ENCODE measurements at places on chromosomes 1 and 21.
A peak's percentile ranks its signal among the peaks of the same experiment; 100 is the strongest.

- DNase-seq, result no peak
These were observed 163.9 kb downstream of the ST6GALNAC5 start for GRCh38 chr1:77031106-77031662.

DNA sequence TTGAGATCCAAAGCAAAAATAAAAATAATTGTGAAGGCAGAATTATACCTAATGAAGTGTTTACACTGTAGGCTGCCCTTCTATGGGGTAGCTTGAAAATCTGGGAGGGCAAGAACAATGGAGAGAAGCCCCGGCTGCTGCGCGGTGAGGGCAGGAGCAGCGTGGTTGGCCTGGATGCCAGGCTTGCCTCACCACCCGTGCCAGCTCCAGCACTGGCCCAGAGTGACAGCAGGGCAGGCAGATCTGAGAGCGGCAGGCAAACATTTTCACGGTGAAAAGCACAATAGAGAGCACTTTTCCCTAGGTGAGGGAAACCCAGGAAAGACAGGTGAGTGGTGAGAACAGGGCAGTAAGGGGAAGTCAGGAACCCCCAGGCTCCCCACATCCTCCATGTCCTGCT, 1.4 kb downstream of the PROK1 start:
- no peak for DNase-seq

DNA sequence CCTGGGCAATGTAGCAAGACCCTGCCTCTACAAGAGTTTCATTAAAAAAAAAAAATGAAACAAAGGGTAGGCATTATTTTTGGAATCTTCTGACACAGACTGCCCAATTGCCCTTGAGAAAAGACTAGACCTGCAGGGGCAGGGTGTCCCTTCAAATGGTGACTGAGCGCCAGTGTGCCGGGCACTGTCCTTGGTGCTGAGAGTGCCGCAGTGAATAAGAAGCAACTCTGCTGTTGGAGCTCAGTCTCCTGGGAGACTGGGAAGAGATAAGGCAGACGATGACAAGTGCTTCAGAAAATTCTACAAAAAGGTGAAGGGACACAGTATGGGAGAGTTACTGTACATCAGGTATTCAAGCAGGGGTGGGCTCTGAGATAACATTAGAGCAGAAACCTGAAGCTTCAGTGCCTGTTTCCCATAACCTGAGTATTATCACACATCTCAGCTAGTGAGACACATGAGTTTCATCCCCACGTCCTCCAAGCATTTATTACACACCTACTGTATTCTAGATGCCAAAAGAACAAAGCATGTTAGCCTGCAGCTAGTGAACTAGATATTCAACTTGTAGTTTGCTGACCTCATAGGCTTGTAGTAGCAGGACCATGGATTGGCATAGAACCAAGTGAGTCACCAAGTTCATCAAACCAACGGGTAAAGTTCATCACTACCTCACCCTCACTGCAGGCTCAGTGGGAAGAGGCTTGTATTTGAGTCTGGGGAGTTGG, 18.4 kb upstream of the RPL11 start:
- DNase-seq, result peak; percentile 6

GRCh38 chr1:225891229-225891972, 2.5 kb upstream of the LEFTY1 start:
- DNase-seq, result no peak

DNA sequence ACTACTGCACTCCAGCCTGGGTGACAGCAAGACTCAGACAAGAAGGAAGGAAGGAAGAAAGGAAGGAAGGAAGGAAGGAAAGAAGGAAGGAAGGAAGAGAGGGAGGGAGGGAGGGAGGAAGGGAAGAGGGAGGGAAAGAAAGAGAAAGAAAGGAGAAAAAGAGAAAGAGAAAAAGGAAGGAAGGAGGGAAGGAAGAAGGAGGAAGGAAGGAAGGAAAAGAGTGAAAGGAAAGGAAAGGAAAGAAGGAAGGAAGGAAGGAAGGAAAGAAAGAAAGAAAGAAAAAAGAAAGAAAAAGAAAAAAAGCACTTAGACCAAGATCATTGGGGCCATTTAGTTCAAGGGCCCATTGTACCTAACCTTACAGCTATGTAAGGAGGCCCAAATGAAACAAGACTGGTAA, 42.3 kb downstream of the PAFAH2 start:
- DNase-seq, result no peak

DNA sequence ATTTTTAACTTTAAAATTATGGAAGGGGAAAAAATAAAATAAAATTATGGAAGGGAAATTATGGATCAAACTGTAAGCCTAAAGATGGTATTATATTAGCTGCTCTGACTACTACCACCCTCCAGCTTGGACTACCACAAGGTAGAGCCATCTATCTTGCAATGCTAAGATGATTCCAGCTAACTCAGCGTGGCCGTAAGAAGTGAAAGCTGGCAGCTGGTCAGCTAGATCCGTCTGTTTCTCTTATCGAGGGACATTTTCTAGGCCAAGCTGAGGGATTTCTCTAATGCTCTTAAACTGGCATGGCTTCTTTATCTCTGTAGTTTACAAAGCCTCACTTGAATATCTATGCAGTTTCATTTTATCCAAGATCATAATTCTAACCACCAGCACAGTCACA, 31.5 kb downstream of the LYST start:
- no peak for DNase-seq

DNA sequence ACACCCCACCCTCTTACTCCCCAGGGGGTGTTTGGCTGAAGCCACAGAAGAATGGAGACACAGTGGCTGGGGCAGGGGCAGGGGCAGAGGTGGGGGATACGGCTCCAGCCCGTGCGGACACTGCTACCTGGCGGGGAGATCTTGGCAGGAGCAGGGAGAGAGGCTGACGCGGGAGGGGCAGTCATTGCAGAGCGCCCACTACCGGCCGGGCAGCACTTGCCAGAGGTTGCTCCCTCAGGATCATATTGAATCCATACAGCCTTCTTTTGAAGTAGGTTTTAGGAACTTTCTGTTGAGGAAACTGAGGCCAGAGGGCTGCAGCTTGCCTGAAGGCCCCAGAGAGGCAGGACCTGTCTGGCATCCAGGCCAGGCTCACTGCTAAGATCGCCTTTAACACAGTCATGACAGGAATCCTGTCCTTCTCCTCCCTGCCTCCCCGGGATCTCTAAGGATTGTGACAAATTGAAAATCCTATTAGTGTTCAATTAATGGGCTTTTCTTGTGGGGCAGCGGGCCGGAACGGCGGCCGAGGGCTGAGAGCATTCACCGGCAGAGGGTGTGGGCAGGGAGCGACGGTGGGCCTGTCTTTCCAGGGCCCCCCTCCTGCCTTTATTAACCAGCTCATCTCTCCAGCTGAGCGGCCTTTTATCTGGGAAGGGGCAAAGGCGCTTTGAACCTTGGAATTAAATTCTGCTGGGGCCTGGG, 65.5 kb upstream of the WNT4 start:
- DNase-seq, result no peak

DNA sequence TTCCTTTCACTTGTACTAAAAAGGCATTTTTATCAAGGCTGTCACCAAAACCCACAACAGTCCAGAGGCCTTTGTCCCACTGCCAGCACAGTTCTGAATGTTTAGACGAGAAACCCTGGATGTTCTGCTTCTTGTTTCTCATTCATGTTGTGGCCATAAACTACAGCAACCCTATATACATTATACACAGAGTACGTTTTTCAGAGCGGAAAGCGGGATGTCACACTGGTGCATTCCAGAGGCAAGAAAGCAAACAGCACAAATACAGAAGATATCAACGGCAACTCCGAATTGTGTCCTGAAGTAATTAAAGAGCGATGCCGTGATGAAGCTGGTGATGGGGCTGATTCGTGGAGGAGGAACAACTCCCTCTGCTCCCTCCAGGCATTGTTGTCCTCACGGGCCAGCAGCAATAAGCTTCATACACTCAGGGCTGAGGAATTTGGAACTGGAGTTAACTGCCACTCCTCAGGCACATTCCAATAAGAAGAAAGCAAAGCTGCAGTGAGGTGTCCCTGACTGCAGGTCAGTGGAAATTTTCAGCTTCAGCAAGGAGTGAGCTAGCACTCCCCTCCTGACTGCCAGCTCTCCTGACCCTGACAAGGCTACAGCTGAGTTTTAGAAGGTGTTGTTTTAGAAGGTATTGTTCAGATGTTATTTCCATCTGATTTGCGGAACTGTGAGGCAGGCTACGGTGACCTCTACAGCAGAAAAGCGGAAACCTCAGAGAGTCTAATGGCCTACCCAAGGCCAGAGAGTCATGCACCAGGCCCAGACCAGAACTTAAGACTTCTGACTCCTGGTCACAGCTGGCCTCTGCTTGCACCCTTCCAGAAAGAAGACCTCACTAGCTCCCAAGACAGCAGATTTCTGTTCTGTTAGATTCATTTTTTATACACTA, 149.0 kb downstream of the TGFBR3 start:
- DNase-seq, result no peak

- no peak for DNase-seq
These were observed 34.2 kb downstream of the TNFRSF8 start for GRCh38 chr1:12097321-12097720.

- no peak for DNase-seq
These were observed 261.7 kb downstream of the TM2D1 start for GRCh38 chr1:61463220-61463619.

DNA sequence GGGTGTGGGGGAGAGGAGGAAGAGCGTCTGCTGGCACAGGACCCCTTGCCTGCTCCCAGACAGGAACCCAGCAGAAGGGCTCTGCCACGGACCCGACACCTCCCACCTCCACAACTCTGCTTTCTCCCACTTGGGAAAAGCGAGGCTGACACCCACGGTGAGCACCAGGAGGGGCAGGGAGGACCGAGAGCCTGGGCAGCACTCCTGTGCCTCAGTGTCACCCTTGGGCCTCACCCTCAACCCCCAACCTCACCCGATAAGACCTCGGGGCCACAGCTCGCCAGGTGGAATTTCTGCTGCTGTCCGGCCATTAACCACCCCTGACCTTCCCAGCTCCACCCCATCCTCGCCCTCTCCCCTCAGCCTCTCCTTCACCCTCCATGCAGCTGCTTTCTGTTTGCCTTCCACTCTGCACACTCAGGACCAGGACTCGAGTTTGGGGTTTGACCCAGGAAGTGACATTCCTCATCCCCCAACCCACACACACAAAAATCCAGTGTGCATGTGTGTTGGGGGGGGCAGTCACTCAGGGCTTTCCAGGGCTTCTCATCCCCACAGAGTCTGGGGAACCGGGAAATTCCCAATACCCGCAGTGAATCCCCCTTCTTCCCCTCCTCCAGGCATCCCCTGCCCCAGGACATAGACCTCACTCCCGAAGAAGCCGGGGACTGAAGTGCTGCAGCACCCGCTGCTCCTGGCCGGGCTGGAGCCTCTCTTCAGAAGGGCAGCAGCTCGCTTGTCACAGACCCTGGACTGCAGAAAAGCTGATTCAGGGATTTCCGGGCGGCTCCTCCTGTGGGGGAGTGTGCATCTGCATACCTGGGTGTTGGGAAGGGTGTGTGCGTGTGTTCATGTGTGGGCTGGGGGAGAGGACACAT, 65.8 kb downstream of the SYT2 start:
- DNase-seq, result no peak

GRCh38 chr1:117842408-117843170, 86.8 kb downstream of the GDAP2 start:
- DNase-seq, result no peak

GRCh38 chr1:226960944-226961765, 21.1 kb downstream of the COQ8A start:
- no peak for DNase-seq

GRCh38 chr1:178518894-178519293, 6.0 kb downstream of the TEX35 start:
- no peak for DNase-seq

GRCh38 chr1:64677532-64677931, 67.3 kb upstream of the RAVER2 start:
- DNase-seq, result no peak

DNA sequence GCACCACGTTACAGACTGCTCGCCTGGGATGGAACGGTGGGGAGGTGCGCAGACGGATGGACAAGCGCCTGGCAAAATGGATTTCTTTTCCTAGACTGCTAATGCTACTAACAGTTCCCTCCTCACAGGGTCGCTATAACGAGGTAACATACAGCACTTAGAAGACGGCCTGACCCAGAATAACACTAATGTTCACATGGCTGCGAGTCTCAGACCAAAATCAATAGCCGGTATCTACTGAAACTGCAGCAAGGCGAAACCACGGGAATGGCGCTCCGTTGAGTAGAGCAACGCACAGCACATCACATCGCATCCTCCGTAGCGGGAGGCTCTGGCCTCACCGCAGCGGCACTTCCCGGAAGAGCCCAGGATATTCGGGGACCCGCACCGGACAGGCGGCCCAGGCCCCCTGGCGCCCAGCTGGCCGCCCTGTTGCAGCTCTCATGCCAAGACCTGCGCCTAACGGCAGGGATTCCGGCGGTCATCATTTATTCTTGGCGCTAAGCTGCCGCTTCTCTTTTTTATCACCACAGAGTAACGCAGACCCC, 46.6 kb downstream of the VPS26C start:
- peak; percentile 48 for DNase-seq

DNA sequence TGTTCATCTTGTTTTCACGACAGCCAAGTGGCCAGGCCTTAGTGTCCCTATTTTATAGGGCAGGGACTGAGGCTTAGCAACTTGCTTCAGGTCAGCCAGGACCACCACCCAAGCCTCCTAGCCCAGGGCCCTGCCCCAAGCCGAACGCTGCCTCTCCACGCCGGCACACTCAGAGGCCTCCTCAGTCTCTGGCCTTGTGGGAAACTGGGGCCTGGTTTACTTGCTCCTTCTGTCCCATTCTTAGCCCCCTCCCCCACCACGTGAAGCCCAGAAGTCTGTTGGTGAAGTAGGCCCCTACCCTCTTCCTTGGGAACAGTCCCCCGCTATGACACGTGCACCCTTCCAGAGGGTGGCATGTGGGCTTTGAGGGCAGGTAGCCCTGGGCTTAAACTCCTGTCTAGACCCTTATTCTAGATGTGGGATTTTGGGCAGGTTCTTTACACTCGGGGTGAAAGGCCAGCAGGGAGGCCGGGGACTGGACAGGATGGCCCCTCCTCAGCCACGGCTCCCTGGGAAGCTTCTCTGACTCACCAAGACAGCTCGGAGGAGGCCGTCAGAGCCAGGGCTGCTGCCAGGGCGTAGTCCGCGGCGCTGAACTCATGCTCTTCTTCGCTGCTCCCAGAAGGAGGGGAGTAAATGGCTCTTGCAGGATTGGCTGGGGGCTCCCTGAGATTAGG, 4.3 kb downstream of the MYOM3 start:
- DNase-seq, result no peak

DNA sequence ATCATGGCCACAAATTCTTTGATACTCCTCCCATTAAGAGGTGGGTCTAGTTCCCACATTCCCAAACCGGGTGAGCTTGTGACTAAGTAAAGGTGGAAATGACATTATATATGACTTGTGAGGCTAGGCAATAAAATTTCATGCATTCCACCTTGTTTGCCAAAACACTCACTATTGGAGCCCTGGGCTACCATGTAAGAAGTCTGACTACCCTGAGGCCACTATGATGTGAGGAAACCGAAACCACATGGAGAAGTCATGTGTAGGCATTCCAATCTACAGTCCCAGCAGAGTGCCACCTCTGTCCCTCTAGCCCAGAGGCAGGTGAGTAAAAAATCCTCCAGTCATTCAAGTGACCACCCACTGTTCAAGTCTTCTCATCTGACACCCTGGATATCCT, 17.9 kb upstream of the SMG7 start:
- no peak for DNase-seq

Measured in CD4-positive, alpha-beta T cell treated with Interleukin-6 for 4 hours (primary cell).